ENCODE measurements at places on chromosomes 5 and 9.

DNA sequence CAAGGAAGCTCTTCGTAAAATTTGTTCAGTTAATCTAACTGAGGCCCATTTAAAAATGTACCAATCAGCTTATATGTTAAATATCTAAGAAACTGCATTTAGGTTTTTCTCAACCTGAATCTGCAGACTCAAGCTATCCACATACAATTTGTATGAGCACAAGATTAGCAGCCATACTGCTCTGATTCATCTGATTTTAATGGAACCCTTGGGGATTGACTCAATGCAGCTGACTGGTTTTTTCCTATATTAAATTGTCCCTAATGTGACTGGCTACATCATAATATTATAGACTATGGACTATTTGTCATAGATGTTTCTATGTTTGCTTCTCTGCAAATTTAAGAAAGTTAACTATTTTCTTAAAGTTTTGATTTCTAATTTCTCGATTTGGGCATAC, 451.0 kb upstream of the TUSC1 start:
- no peak for DNase-seq

DNA sequence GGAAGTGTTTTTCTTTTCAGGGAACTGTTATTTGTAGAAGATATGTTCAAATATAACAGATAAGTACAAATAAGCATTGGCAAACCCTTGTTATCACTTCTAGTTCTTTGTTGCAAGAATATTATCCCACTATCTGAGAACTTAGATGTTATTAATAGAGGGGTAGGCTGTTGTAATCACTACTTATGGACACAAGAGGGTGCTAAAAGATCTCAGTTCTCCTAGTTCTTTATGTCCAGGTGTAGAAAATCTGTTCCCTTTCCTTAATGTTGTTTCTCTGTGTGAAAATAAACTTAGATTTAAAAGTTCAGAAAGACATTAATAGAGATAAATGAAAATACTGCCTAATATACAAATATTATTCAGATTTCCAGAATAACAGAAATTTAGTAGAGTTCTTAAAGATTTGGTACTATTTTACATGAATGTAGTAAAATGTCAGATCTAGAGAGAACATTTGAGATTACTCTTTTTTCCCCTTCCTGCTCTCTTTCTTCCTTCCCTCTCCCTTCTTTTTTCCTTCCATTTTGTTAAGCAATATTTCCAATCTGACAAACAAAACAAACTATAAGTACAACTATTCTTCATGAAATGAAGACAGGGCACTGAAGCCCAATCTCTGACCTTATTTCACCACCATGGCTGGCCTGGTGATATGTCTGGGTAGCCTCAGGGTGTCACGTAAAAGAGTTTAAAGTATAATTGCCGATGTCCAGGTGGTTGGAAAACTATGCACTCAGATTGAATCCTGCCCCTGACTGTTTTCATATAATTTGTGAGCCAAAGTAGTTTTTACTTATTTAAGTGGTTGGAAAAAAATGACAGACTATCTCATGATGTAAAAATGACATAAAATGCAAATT, 43.6 kb upstream of the C5orf46 start:
- DNase-seq = peak; percentile 70

DNA sequence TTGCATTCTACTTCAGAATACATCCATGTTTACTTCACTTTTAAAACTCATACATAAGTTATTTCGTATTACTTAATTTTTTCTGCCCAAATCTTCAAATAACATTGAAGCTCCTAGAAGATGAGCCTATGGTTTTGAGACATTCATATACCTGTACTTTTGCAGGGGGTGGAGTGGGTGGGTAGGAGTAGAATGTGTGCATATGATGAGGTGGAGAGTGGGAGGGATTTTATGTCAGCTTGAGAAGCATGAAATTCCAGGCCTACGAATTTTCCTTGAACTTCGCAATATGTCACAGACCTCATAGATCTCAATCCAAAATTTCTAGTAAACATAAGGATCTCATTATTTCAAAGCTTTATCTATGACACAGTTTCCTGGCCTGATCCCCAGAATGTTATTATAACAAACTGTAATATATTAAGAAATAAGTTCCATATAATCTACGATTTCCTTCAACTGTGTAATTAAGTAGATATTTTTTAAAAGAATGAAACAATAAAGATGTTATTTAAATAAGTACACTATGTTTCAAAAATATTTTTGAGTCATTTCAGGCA, 19.7 kb upstream of the MOB3B start:
- DNase-seq = no peak

DNA sequence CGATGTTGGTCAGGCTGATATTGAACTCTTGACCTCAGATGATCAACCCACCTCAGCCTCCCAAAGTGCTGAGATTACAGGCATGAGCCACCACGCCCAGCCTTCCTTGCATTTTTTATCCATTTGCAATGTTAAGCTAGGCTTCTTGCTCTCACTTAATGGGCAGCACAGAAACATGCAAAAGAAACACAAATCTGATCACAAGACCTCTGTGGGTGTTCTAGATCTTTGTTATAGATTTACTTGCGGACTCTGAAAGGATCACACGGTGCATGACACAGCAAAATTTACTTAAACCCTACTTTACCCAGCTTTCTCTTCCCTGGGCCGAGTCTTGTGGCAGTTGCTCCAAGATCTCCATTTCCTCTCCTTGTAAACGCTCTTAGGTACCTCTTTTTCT, 71.3 kb downstream of the PSAT1 start:
- DNase-seq = no peak

DNA sequence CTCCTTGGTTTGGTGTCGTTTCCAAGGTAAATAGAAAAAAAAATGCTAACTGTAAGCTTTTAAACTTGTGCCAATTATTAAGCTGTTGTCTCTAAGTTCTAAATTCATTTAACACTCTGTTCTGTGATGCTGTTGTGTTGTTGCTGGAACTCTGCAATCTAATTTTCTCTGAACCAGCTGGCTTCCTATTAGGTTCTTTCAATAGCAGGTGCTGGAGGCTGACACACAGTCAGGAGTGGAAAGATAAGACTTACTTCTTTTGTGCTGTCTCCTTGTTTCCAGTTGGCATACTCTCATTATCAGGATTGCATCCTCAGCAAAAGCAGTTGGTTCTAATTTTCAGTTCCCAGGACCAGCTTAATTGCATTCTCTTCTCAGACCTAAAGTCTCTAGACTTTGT, 1252.6 kb upstream of the NUDT12 start:
- no peak for DNase-seq

DNA sequence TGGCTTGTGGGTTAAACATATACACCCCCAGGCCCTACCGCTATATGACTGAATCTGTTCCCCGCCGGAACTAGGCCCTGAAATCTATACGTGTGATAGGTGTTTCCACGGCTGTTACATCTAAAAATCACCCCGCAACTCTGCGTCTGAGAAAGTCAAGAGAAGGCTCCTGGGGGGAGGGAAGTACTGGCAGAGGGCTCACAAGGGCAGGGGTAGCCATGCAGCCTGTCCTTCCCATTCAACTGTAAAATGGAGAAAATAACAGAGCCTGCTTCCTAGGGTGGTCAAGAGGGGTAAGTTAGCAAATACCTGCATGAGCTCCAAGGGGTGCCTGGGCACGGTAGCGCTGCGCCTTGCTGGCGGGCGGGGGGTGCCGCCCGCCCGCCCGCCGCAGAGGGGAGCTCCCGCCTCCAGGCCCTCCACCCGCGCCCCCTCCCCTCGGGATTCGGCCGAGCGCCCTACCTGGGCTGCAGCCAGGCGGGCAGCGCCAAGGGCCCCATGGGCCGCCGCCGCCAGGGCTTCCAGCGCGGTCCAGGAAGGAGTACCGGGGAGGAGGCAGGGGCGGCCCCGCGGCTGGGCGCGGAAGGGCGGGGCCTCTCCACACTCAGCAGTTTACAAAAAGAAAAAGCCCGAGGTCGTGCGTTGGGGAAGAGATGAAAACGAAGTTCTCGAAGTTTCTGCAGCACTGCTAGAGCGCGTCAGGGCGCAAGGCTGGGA, at the start of gene HACD4:
Gene HACD4 (minus strand): TSS at position 550 of the 717 bp plus-strand sequence. CDS start 50 bp downstream, at position 500.
- no peak for DNase-seq

Data from NCI-H748 treated with DMSO at 0.1 percent for 48 hours (cell line).